ENCODE measurements at places on chromosomes 1 and 21.

- no peak for DNase-seq
Observed at GRCh38 chr1:92711473-92712165, 73.3 kb downstream of the EVI5 start.

GRCh38 chr1:223724376-223724775 is 12.0 kb downstream of the CAPN2 start:
- DNase-seq: no peak

GRCh38 chr1:55039342-55040082 is at the start of gene PCSK9:
TSS of gene PCSK9 (plus strand) at chr1:55039548. CDS start at chr1:55039838, 290 bp downstream.
- no peak for DNase-seq

DNA sequence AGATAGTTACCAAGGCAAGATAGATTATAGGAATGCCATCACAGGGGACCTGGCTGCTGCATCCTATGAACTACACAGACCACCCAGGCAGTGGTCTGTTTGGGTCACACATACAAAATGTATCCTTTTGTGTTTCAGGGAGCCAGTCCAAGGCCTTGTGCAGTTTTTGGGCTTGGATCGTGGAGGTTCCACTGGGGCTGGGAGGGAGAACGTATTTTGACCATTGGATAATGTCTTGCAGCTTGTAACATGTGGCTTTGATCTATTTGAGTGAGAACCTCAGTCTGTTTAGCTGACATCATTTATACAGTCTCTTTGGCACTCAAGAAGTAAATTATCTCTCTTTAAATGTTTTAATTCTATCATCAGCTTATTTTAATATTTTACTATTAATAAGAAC is 147.3 kb downstream of the DUSP10 start:
- DNase-seq: no peak

GRCh38 chr1:200969726-200970561 is 53.6 kb downstream of the KIF21B start:
- no peak for DNase-seq

DNA sequence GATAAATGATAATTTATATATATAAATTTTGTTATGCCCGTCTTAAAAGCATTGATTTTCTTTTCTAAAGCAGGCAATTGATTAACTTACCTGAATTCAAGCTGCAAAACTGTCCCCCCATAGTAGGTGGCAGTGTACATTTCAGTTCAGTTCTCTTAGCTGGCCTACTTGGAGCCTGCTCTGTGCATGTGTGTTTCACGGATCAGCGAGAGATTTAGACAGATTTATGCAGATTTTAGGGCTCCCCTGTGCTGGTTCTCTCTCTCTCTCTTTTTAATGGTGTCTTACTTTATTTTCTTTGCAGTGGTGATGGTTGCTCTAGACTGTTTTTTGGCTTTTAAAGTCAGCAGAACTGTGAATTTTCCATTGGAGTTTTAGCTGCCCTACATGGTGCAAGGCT is 30.7 kb downstream of the CLIC4 start:
- DNase-seq: no peak

GRCh38 chr1:3817138-3817740 is 20.9 kb upstream of the LRRC47 start:
- no peak for DNase-seq

- DNase-seq: no peak
Observed at GRCh38 chr1:13749543-13750341, 49.8 kb downstream of the PRDM2 start.

DNA sequence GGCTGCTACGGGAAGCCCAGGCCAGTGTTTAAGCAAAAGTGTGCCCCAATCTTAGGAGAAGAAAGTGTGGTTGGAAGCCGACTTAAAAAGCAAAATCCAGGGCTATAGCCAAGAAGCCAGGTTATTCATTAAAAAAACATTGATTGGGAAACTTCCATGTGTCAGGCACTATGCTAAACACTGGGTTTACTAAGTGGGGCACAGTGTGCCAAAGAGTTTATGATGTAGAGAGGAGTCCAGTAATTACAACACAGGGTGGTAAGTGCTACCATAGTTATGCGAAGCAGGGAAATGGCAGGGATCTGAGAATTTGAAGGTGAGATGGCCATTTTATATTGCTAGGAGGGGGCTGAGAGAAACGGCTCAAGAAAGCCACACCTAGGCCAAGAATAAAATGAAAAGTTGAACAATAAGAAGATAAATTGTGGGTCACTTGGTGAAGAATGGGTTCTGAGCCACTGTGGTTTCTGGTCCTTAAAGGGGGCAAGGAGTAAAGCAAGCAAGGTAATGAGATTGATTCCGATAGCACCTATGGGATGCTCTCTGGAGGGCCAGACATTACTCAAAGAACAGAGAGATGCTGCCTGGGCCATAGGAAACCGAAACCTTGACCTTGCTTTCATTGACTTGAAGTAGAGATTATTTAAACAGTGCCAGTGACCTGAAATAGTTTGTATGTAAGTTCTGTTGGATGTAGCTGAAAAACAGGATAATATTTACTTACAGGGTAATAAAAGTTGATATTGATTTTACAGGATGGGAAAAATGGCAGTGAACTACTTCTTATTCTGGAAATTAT is 177.8 kb downstream of the GIPC2 start:
- no peak for DNase-seq

Measured in NCI-H1930 (cell line).